Liver (tissue), 10 donors: ENCODE measurements at places on chromosomes 3 and 15. TPM values are rescaled to one million over a fixed set of nuclear protein-coding genes. Genes with fewer than 3 reads are reported as not detected.
A peak's percentile ranks its signal among the peaks of the same experiment; 100 is the strongest.

DNA sequence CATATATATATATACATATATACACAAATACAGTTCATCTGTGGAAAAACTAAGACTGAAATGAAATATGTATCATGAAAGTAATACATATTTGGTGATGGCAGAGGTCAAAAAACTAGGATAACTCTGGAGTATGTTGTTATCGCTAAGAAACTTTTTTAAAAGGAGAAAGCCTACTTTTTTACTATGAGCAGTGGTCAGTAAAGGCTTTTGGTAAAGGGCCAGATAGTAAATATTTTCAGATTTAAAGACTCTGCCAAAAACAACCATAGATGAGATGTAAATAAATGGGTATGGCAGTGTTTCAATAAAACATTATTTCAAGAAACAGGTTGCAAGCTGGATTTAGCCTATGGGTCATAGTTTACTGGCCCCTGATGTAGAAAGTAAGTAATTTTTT lies 93.8 kb upstream of the TGFBR2 start:
- no peak overlapping the region for H3K27ac ChIP-seq
- H3K36me3 ChIP-seq = no peaks in the 10 kb centered on the region

Gene SLC22A13
- 0.42 TPM for total RNA-seq

DNA sequence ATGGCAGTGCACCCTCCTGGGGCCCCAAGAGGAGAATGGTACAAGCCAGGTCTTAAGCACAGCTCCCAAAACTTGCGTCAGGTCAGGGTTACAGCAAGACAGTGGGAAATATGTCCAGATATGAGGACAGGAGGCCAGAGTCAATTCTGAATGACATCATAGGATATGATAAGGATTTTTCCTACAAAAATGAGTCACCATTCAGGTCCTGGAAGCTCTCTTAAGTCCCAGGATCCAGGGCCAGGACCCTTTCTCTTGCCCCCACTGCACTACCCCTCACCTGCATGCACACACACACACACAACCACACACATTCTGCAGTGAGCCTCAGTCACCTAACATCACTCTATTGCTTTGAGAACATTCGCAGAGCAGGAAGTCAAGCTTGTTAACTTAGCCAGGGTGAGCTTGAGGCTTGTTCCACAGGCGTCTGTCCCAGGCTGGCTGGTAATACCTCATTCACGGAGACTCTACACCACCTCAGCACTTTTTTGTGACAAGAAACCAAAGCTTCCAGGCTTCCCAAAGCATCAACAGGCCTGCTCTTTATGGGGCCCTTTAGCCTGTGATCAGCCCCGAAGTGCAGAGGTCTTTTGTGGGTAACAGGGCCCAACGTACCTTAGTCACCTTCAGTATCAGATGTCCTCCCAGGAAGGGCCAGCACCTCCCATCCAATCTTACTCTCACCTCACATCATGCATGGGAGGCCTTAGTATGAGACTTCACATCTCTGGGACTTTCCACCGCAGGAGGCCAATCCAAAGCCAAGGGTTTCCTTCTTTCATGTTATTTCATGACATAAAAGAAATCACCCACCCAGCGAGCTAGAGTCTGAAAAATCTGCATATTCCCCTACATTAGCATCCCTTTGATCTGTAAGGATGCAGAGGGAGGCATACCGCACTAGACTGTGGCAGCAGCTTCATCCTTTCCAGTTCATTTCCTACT lies 74.0 kb upstream of the LIPC start:
- H3K27ac ChIP-seq = no peak overlapping the region
- no peaks in the 10 kb centered on the region for H3K4me1 ChIP-seq
- H3K27me3 ChIP-seq = no peaks in the 10 kb centered on the region
- H3K36me3 ChIP-seq = no peaks in the 10 kb centered on the region
- no peak for DNase-seq
- no peak overlapping the region for H3K4me3 ChIP-seq

DNA sequence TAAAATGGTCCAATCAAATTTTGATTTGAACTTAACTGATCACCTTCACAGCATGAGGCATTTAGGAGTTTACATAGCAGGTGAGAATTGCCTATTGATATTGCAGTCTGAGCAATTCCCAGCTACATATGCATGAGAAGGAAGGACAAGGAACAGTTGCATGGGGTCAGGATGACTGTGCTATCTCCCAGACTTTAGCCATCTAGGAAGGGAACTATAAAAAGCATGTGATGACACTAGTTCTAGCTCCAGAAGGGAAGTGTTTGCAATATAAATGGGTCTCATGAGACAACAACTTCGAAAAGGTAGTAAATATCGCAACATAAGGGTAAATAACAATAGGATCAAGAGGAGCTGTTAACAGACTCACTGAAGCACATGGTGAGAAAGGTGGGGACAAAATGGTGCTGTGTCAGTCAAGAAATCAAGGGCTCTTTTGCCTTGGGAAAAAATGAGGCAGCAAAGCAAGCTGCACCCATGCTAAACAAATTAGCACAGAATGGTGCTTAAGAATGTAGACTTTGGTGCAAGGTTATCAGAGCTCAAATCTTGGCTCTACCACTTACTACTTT lies 90.4 kb upstream of the SLC2A2 start:
- no peak overlapping the region for H3K27ac ChIP-seq
- H3K4me3 ChIP-seq = no peak overlapping the region
- no peaks in the 10 kb centered on the region for H3K27me3 ChIP-seq
- H3K4me1 ChIP-seq = no peaks in the 10 kb centered on the region
- no peak for DNase-seq
- peaks cover 2% of the 10 kb centered on the region for H3K36me3 ChIP-seq

Gene EFCAB12
- total RNA-seq = 0.37 TPM

- H3K4me1 ChIP-seq = peaks cover 55% of the 10 kb centered on the region
- no peaks in the 10 kb centered on the region for H3K27me3 ChIP-seq
- H3K4me3 ChIP-seq = peak overlapping the region; percentile 90
- no peak overlapping the region for H3K27ac ChIP-seq
- H3K36me3 ChIP-seq = no peaks in the 10 kb centered on the region
- DNase-seq = no peak
These were observed 1.9 kb downstream of the GOLIM4 start for GRCh38 chr3:168093790-168094189.

Gene IREB2
- total RNA-seq = 25.2 TPM

GRCh38 chr3:131772269-131773026 lies 262.4 kb downstream of the CPNE4 start:
- DNase-seq = no peak
- H3K27ac ChIP-seq = no peak overlapping the region

Gene PSTPIP1
- total RNA-seq = 4.6 TPM

- H3K4me3 ChIP-seq = peak within 1 kb of the TSS; percentile 44
- DNase-seq = no peak
- no peaks in the 10 kb centered on the region for H3K4me1 ChIP-seq
- no peaks in the 10 kb centered on the region for H3K27me3 ChIP-seq
- no peaks in the 10 kb centered on the region for H3K36me3 ChIP-seq
- H3K27ac ChIP-seq = no peak within 1 kb of the TSS
These were observed at the start of gene DLEC1 for GRCh38 chr3:38039101-38039898. DLEC1 (plus strand) TSS chr3:38039208; CDS start chr3:38039226, 18 bp downstream.

DNA sequence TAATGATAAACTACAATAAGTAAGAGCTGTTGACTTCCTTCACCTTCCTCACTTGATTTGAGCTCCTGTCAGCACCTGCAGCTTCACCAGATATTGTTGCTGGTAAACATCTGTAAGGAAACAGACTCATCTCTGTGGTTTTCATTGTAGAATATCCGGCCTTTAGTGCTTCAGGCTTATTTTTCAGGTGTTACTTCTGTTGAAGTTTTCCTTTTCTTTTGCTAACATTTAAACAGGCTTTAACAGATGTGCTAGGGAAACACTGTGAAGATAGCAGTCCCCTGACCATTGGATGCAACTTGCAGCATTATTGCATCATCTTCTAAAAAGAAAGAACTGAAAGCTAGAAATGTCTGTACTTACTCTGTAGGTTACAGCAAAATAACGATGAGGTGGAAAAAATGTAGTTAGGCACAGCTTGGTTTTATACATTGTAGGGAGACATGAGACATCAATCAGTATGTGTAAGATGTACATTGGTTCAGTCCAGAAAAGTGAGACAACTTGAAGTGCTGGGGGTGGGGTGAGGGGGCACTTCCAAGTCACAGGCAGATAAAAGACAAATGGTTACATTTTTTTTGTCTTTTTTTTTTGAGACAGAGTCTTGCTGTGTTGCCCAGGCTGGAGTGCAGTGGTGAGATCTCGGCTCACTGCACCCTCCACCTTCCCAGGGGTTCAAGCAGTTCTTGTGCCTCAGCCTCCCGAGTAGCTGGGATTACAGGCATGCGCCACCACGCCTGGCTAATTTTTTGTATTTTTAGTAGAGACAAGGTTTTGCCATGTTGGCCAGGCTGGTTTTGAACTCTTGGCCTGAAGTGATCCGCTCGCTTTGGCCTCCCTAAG lies 10.2 kb downstream of the EDEM1 start:
- peak overlapping the region; percentile 23 for H3K27ac ChIP-seq
- peaks cover 27% of the 10 kb centered on the region for H3K4me1 ChIP-seq
- H3K4me3 ChIP-seq = no peak overlapping the region
- no peaks in the 10 kb centered on the region for H3K27me3 ChIP-seq

DNA sequence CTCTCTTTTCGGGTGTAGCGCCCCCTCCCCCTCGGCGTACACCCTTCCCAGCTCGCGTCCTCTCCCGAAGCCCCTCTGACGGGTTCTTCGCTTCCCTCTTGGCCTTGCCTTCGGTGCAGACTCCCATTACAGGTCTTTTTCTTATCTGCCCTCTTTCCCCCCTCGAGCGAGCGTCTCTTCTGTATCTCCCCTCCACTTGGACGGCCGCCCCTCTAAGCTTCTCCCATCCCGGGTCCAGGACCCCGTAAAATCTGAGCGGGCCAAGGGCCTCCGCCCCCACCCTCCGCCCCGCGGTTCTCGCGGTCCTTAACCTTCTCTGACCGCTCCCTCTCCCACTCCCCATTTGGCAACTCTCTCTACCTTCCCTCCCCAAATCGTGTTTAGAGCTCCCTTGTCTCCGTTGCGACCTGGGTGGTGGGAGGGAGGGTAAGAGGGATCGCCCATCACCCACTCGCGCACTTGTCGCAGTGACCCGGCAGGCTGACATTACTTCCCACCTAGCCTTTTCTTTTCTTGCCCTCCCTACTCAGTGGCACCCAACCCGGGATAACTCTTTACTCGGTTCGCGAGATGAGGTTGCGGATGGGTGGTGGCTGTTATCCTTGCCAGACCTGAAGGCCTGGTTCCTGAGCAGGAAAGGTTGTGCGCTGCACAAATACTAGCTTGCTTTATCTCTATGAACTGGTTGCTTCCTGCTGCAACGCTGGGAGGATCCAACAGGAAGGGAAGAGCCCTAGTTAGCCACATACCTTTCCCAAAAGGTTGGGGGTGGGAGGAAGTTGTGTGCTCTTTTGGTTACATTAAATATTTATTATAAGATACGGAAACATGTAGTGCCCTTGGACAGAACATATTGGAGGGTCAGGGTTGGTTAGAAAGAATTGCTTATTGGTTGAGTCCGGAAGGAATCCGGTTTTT lies 922 bp downstream of the RAB11A start:
- H3K36me3 ChIP-seq = no peaks in the 10 kb centered on the region
- peak; percentile 63 for DNase-seq
- no peaks in the 10 kb centered on the region for H3K27me3 ChIP-seq

GRCh38 chr3:102136183-102136582 lies 286.9 kb downstream of the NFKBIZ start:
- H3K27ac ChIP-seq = no peak overlapping the region
- H3K4me3 ChIP-seq = no peak overlapping the region
- no peaks in the 10 kb centered on the region for H3K36me3 ChIP-seq
- H3K4me1 ChIP-seq = no peaks in the 10 kb centered on the region

Gene REC114
- not detected for total RNA-seq

Gene CHP1
- 131 TPM for total RNA-seq

- no peaks in the 10 kb centered on the region for H3K36me3 ChIP-seq
- H3K4me3 ChIP-seq = no peak overlapping the region
- DNase-seq = no peak
- H3K4me1 ChIP-seq = peaks cover 1% of the 10 kb centered on the region
- no peaks in the 10 kb centered on the region for H3K27me3 ChIP-seq
- no peak overlapping the region for H3K27ac ChIP-seq
These were observed 146.2 kb upstream of the DPH6 start for GRCh38 chr15:35691891-35692867.

GRCh38 chr15:60065951-60066350 lies 61.8 kb downstream of the FOXB1 start:
- no peaks in the 10 kb centered on the region for H3K36me3 ChIP-seq
- H3K4me3 ChIP-seq = no peak overlapping the region
- DNase-seq = no peak
- no peaks in the 10 kb centered on the region for H3K4me1 ChIP-seq
- no peak overlapping the region for H3K27ac ChIP-seq

- DNase-seq = peak; percentile 41
- no peaks in the 10 kb centered on the region for H3K27me3 ChIP-seq
- H3K36me3 ChIP-seq = peaks cover 8% of the 10 kb centered on the region
- no peak overlapping the region for H3K4me3 ChIP-seq
- peak overlapping the region; percentile 14 for H3K27ac ChIP-seq
- H3K4me1 ChIP-seq = peaks cover 43% of the 10 kb centered on the region
These were observed 23.3 kb downstream of the ST3GAL6 start for GRCh38 chr3:98786364-98787006.

Gene SLCO2A1
- total RNA-seq = 2.6 TPM

DNA sequence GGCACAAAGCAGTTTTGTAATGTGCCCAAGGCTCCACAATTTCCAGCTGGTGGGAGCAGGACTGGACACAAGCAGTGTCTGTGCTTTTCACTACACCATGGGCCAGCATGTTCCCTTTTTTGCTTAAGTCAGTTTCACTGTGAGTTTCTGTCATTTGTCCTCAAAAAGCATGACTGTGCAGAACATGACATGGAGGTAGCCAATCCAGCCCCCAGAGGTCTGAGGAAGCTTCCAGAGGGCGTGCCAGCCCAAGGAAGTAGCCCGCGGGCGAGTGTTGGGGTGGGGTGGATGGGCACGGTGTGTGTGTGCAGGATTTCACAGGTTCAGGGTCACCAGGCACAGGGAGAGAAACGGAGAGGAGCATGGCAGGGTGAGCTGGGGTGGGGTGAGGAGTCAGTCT lies 8.0 kb upstream of the EEFSEC start:
- no peak overlapping the region for H3K4me3 ChIP-seq
- peak; percentile 35 for DNase-seq
- H3K36me3 ChIP-seq = peaks cover 2% of the 10 kb centered on the region

- no peak for DNase-seq
- no peak overlapping the region for H3K27ac ChIP-seq
- no peak overlapping the region for H3K4me3 ChIP-seq
- H3K27me3 ChIP-seq = no peaks in the 10 kb centered on the region
- H3K36me3 ChIP-seq = peaks cover 4% of the 10 kb centered on the region
- peaks cover 4% of the 10 kb centered on the region for H3K4me1 ChIP-seq
These were observed 9.3 kb downstream of the RPL15 start for GRCh38 chr3:23926246-23926645.

Gene MOBP
- total RNA-seq = not detected

GRCh38 chr3:72568083-72568482 lies 280.2 kb downstream of the SHQ1 start:
- H3K36me3 ChIP-seq = no peaks in the 10 kb centered on the region
- DNase-seq = no peak

DNA sequence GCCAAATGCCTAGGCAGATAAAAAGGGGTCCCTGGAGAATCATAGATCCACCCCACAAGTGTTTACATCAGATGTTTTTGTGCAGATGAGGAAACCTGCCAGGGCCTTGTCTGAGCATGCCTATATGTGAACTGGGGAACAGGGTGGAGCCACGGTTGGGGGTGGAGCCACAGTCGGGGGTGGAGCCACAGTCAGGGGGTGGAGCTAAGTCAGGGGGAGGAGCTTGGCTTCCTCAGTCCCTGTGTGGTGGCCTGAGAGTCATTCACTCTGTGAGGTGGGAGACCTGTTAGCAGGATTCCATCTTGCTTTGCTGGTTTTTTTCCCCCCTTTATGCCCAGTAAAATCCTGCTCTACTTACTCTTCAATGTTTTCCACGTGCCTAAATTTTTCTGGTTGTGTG lies 57.8 kb upstream of the TGFBR2 start:
- H3K36me3 ChIP-seq = no peaks in the 10 kb centered on the region
- no peak overlapping the region for H3K27ac ChIP-seq
- peaks cover 2% of the 10 kb centered on the region for H3K4me1 ChIP-seq
- H3K4me3 ChIP-seq = no peak overlapping the region
- DNase-seq = peak; percentile 39
- no peaks in the 10 kb centered on the region for H3K27me3 ChIP-seq
